Fibroblast of skin of abdomen (primary cell): ENCODE measurements at places on chromosomes 2 and 18.

GRCh38 chr2:224520064-224520463 is 65.1 kb downstream of the CUL3 start:
- peak; percentile 70 for DNase-seq

DNA sequence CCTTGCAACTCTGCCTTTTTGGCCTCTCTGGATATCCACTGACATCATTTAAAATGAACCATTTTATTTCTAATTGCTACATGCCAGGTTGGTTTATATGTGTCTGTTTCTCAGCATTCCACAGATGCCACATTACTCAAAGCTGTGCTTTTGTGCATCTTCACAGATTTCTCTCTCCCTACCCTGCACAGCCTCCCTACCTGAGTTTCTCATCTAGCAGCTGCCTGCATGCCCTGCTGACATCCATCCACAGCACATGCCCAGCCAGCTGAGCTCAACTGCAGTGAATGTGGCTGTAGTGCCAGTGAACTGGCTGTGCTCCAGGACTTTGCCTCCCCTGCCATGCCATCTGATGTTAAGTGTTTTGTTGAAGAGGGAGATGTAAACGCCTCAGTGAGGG is 44.5 kb downstream of the PKP4 start:
- DNase-seq: no peak

GRCh38 chr2:134537121-134537520 is 181.7 kb downstream of the TMEM163 start:
- no peak for DNase-seq

DNA sequence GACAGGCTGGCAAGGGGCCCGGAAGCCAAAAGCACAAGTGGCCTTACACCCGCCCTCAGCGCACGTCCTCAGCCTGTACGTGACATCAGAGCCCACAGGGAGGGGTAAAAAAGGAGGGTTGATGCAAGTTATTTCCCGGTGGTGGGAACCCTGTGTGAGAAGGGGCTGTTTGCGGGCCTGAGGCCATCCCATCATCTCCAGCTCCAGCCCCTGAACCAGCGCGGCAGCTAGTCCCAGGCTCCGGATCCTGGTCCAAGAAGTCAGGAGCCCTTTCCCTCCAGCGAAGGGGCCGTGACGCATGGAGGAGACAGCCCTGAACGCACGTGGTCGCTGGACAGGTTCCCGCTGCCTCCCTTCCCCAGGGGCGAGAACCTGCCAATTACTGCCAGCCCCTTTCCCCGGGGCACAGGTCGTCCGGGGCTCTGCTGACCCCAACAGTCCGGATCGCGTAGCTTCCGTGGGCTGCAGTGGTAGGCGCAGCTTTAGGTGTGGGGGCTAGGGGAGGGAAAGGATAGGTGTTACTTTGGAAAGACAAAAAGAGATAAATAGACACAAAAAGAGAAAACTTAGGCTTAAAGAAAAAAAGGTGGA is 1.3 kb upstream of the LRP2 start:
- DNase-seq: no peak

DNA sequence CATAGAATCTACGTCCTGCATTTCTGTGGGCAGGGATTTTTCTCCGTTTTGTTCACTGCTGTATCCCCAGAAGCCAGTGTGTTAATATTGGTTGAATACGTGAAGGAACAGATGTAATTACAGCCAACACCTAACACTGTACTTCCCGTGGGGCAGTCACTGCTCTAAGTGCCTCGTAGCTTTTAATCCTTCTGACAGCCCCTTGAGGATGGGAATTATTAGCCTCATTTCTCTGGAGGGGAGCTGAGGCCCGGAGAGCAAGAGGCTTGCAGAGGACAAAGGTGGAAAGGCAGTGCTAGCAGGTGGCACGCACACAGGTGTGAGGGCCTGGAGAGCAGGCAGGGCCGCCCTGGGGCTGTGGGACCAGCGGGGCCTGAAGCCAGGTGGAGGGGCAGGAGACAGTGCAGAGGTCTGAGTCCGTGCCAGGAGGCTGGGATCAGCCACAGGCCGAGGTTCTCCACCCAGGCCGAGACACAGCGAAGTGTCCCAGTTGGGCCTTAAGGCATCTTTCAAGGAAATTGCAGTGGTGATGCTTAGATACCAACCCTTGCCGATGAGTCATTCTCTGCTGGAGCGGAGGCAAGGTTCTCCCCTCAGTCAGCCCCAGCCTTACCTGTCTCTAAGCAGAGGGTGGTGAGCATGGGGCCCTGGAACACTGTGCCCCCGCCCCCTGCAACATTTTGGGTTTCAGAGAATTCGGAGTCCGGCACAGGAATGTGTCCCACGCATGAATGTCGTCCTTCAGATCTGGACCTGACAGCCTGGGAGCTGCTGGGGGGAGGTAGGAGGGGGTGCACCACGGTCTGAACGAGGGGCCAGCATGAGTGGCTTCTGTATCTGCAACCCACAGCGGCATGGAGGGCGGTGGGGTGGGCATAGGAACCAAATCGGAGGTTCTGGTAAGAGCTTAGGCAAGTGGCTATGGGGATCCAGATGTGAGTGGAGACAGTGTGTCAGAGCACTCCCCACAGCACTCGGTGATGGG is 122.6 kb downstream of the GBX2 start:
- DNase-seq: no peak

GRCh38 chr18:3872641-3873040 is 422.7 kb downstream of the TGIF1 start:
- DNase-seq: no peak

- no peak for DNase-seq
These were observed 660.6 kb downstream of the NYAP2 start for GRCh38 chr2:226059961-226060627.

DNA sequence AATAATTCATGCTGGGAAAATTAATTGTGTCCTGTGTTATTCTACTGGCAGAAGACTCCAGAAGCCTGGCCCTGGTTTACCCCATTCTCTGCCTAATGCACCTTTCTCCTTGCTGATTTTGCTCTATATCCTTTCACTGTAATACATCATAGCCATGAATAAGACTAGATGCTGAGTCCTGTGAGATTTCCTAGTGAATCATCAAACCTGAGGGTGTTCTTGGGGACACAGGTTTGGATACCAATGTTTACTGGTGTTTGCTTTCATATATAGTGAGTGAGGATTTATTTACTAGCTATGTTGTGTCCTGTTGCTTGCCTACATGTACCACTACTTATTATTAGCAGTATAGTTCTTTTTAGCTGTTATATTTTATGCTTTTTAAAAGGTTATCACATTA is 6.5 kb downstream of the METTL5 start:
- no peak for DNase-seq

- DNase-seq: no peak
These were observed 6.0 kb downstream of the POU3F3 start for GRCh38 chr2:104859766-104860450.

DNA sequence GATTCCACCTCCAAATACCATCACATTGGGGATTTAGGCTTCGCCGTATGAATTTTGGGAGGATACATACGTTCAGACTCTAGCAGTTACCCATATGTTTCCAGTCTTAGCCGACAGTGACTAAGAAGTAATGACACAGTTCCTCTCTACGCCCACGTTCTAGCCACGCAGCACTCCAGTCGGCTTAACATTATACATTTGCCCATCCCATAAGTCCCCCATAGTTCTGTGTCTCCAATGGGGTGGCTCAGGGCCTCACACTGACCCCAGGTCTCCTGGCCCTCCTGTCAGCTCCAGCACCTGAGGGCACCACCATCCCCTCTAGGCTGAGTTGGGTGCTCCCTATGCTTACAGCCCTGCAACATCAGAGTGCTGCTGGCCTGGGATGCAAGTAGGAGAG is 18.4 kb upstream of the CNDP2 start:
- DNase-seq: no peak

DNA sequence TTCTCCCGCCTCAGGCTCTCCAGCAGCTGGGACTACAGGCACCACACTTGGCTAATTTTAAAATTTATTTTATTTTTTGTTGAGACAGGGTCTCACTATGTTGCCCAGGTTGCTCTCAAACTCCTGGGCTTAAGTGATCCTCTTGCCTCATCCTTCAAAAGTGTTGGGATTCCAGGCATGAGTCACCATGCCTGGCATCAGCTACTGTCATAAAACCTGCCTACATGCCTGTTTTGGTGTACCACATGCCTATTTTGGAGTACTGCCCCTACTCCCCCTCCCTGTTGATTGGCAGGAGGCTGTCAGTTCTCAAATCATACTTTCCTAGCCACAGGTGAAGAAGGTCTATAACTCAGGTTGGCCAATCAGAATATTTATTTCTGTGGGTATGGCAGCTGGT is 64.0 kb downstream of the CHST9 start:
- DNase-seq: no peak

- no peak for DNase-seq
These were observed 208.2 kb downstream of the UBE2E3 start for GRCh38 chr2:181188605-181189004.

DNA sequence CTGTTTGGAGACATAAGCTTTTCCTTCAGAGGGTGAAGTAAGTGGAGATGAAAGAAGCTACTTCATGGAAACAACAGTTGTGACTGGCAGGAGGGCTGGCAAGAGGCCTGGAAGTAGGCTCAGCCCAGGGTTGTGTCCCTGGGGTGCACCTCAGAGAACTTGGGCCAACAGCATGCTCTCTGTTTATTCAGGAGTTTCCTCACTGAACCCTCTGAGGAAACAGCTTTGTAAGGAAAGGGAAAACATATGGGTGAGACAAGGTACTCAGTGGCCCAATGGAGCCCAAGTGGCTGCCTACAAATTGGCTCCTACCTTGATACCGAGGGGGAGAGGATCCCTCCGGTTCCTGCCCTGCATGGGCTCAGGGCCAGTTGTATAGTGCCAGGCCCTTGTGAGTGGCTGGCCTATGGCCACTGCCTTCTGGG is 115.5 kb upstream of the ITGA6 start:
- no peak for DNase-seq

- DNase-seq: no peak
These were observed 212.7 kb downstream of the PLCL1 start for GRCh38 chr2:198017068-198017467.

DNA sequence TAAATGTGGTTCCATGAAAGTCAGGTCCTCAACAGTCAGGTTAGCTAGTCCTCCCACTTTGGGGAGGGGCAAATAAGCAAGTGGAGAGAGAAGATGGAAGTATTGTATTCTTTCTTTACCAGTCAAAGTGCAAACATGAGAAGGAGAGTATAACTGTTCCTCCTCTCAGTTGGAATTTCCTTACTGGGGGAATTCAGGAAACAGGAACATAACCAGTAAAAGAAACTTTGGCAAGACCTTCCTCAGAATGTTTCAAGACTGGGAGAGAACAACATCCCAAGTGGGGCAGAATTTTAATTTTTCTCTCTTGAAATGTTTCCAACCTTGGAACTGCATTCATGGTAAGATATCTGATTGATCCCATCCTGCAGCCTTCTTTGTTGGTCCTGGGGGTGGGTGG is 552.4 kb upstream of the TNP1 start:
- no peak for DNase-seq

DNA sequence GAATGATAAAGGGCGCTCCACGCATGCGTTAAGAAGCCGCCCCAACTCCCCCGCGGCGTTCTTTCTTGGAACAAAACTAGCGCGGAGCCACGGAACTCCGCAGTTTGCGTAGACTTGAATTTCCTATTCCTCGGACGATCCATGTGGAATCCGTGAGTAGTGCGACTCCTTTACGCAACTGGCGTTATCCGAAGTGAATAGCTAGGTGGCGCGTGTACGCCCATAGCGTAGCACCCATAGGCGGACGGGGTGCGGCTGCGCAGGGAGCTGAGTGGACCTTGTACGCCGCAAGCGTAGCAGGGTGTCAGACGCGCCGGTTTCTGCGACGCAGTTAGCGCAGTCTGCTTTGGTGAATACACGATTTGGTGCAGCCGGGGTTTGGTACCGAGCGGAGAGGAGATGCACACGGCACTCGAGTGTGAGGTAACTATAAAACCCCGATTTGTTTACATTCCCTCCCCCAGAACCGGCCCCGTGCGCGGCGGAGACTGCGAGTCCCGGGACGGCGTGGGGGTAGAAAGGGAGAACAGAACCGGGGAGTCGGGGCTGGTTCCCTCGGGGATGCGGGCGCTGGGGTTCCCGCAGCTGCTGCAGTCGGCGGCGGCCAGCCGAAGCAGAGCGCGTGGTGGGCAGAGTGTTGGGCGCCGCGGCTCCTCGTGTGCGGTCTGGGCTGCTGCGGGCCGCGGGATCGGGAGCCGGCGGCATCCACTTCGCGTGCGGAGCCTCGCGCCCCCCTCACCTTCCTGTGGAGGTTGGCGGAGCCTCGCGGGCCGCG is at the start of gene SLC39A10:
Gene SLC39A10 (plus strand): TSS at position 368 of the 775 bp plus-strand sequence. CDS start 22,817 bp downstream, outside the sequence.
- DNase-seq: peak; percentile 98

DNA sequence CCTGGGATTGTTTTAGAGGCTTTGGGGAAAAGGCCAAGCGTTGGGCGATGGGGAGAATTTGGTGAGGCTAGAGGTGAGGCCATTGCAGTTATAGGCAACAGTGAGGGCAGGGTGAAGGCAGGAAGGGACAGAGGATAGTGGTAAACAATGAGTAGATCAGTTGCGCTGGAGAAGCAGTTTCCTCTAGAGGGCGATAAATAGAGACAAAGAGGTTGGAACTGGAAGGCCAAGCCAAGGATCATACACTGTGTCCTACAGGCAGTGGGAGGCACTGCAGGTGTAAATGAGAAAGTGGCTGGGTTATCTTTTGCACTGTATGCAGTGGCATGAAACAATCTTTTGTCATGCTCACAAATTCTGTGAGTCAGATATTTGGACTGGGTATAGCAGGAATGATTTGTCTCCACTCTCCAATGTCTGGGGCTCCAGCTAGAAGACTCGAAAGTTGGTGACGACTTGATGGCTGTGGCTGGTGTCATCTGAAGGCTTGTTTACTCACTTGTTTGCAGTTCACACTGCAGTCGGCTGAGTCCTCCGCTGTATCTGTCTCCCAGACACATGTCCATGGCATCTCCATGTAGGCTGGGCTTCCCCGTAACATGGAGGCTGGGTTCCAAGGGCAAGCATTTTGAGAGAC is 82.1 kb downstream of the TNP1 start:
- DNase-seq: peak; percentile 44

GRCh38 chr2:28754321-28754720 is 2.7 kb downstream of the PPP1CB start:
- peak; percentile 24 for DNase-seq

DNA sequence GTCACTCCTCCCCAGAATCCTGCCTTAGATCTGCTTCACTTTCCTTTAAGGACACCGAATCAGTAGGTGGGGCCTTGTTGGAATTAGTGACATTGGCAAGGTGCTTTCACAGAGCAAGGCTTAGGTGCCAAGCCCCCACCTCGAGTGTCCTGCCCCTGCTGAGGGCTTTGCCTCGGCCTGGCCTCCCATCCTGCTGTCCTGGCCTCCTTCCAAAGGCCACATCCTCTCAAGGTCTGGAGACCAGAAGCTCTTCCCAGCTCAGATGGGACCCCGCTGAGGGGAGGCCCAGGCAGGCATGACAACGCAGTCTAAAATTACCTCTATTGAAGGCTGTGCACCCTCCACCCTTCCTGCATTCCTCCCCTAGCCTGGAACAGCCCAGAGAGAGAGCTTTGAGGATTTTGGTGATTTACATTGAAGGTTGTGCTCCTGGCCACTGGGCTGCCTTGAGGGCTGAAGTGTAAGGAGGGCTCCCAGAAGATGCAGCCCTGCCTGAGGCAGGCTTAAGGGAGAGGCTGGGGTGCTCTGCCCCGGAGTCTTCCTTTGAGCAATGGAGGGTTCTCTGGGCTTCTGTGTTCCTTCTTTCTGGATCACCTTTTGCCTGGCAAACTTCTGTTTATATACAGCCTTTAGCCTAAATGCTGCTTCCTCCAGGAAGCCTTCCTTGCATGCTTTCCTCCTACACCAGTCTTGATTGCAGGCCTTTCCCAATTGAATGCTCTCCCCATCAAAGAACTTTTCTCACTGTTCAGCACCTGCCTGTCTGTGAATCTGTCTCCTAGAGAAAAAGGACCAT is 154.4 kb downstream of the DDX1 start:
- no peak for DNase-seq

- peak; percentile 40 for DNase-seq
These were observed at the start of gene MYCN for GRCh38 chr2:15939854-15940660. MYCN (plus strand) TSS chr2:15940550; CDS start chr2:15942065, 1,515 bp downstream.

GRCh38 chr2:168255103-168255502 is 7.7 kb upstream of the STK39 start:
- DNase-seq: no peak
